ENCODE measurements at places on chromosomes 4 and X.

GRCh38 chrX:77014377-77015372 lies 432.5 kb upstream of the FGF16 start:
- no peak for DNase-seq

DNA sequence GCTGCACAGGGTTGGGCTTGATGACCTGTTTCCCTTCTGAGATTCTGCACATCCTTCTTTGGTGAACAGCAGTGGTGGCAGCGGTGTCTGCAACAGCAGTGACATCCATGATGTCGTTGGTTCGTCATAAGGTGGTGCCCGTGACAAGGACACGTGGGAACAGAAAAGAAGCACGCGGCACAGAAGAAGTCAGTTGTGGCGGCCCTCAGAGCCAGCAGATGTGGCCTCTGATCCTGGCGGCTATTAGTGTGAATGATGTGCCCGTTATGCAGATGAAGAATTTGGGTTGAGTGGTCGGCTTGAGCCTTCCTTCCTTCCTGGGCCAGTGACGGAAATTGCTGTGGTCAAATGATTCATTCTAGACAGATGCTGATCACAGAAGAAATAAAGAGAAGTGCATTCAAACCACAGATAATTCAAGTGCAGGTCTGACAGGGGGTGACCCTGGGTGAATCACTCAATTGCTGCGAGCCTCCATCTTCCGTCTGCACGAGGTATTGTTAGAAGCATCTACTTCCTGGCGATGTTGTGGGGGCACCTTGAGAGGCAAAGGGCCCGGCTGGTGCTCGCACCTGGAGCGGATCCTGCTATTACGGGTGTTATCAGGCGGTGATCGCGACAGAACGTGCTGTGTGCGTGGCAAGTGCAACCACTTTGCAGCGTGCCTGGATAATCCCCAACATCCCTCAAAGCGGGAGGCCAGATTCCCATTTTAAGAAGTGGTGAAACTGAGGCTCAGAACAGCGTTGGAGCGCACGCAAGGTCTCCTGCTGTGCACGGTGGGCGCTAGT lies 215.2 kb upstream of the PSAPL1 start:
- peak; percentile 83 for DNase-seq

DNA sequence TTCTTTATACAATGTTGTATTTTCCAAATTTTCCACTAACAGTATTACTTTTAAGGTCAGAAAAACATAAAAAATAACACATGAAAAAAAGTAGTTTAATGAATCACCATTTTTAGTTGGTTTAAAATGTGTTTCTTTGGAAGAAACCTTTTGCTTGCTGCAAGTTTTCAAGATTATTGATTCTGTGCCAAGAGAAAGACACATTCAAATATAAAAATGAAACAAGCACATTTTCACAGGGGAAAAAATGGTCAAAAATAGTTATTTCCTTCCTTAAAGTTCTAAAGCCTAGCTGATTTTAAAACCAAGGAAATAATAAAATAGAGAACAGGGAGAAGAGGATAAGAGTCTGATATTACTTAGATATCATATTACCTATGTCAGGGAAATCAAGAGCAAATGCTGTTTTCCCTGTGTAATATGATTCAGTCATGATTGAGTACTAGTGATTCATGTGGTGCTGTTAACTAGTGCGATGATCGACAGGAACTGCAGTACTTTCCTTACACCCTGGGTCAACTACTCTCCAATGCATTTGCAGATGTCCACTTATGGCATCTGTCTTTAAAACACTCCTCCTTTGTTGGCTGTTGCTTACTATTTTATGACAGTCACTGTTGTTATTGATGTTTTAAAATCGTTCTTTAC lies 103.8 kb downstream of the CAMK2D start:
- no peak for DNase-seq

- DNase-seq: no peak
Observed at GRCh38 chr4:39892988-39893692, 84.6 kb downstream of the PDS5A start.

DNA sequence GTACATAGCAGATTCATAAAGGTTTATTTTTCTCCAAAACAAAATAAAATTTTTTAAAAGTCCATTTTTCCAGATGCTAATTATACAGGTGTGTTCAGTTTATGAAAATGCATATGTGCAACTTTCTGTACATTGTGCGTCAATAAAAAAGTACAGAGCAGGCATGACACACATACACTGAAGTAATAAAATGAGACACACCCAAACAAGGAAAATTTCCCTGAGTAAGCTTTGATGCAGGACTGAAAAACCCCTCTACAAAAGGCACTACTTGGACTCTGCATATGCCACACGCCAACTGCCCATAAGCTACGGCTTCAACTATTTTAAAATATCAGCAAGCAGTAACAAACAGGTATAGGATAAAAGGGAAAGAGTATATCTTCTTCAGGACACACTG lies 13.8 kb downstream of the ARAP2 start:
- DNase-seq: no peak

GRCh38 chr4:100367451-100367850 lies 150.4 kb downstream of the EMCN start:
- DNase-seq: no peak

GRCh38 chrX:12370497-12370986 lies 232.3 kb downstream of the FRMPD4 start:
- DNase-seq: no peak

- DNase-seq: no peak
Observed at GRCh38 chrX:30504309-30504708, 73.3 kb downstream of the TASL start.

DNA sequence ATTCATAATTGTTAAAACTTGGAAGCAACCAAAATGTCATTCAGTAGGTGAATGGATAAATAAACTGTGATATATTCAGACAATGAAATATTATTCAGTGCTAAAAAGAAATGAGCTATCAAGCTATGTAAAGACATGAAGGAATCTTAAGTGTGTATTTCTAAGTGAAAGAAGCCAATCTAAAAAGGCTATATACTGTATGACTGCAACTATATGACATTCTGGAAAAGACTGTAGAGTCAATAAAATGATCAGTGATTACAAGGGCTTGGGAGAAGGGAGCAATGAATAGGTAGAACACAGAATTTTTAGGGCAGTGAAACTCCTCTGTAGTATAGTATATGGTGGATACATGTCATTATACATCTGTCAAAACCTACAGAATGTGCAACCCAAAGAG lies 139.9 kb downstream of the FRYL start:
- no peak for DNase-seq

DNA sequence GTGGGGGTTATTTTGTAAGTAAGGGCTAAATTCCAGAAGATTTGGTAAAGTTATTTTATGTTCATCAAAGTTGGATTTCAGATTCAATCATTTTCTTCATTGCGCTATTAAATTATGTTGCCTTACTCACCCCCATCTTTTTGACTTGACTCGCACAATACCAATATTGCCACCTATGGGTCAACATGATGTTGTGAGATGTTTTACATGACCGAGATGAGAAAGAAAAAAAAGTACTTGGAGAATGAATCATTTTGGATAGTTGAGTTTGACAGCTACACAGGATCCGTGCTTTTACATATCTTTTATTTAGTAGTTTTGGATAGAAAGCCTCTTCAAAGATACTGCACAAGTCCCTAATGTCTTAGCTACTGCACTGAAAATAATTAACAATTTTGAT lies 224.2 kb upstream of the EMCN start:
- no peak for DNase-seq

DNA sequence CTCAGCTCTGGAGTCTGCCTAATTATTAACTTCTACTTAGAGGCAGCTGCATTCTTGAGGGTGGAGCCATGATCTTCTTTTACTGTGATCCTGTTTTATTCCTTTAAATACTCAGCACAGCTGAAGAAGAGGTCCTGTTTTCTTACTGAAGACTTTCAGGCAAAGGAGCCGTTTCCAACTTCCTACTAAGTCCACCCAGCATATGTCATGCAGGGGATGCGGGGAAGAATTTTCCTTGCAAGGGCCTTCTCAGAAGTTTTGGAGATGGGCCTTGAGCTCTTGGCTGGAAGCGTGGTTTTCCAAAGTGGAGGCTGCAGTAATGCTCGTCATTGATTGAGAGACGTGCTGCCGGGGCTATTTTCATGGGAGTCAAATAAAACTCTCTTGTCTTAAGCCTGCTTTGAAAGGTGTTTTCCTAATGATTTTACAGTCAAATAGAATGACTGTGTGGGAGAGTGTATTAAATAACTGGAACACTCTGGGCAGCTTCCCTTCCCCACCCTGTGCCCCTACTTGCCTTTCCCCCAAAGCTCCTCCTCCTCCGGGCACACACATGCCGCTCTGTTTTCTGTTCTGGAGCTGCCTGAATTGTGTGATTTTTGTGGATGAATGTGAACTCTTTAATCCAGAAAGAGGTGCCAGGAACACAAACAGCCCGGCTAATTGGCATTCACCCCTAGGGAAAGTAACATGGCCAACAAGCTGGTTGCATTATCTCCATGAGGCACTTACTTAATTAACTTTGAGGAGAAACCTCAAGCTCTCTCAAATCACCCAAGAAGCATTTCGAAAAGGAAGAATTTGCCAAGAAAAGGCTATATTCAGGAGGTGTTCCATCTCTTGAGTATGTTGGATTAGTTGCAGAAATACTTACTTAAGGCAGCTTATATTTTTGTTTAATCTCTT lies 28.1 kb downstream of the FGF2 start:
- no peak for DNase-seq

DNA sequence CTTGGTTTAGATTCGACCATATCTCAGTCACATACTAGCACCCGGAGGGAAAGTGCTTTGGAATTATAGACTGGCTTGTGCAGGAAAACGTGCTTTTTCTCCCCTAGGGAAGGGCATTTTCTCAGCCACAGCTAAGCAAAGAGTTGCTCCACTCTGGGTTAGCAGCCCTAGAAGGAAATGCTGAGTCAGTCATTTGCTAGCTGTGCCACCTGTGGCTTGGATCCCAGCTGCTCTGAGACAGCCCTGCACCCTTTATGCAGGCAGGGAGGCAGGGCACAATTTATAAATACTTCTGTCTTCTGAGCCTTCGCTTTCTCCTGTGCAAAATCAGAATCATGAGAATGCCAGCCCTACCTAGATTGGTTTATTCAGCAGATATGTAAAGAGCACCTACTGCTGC lies 1.3 kb upstream of the USP51 start:
- no peak for DNase-seq

DNA sequence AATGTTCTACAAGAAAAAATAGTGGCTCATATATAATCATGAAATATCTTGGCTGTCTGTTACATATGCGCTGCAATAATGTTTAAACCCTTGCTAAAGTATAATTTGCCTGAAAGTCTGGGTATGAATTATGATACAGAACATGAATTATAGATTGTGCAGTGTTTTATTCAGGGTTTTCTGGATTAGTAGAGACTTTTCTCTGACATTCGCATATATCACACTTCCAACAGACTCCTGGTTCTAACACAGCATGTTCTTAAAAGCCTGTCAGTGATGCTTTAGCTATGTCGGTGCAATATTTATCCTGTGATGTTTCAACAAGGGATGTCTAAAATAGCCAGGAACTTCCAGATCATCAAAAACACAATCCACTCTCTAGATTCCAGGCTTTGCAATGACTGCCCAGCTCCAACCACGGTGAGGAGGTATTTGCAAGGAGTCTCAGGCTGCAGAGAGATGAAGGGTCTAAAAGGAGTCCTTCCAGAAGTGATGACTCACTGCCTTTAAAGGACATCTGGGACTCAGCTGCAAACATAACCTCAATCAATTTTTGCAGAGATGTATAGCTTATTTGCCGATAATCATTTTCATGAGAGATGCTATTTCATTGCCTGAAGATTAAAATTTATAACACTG lies 69.4 kb downstream of the RWDD4 start:
- DNase-seq: no peak

DNA sequence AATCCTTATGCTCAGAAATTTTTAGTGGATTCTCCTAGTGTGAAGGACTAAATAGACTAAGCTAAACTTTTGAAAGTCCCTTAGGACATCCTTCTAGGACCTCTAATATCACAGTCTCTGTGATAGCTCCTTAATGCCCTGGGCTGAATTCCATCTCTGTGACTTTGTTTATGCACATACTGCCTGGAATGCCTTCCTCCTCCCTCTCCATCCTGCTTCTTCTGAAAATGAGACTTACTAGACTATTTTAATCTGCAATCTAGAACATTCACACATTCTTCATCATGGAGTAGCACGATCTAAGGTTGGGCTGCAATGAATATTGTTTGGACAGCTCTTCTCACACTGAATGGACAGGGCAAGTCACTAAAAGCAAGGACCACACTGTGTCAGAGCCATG lies 65.0 kb upstream of the MSX1 start:
- no peak for DNase-seq

DNA sequence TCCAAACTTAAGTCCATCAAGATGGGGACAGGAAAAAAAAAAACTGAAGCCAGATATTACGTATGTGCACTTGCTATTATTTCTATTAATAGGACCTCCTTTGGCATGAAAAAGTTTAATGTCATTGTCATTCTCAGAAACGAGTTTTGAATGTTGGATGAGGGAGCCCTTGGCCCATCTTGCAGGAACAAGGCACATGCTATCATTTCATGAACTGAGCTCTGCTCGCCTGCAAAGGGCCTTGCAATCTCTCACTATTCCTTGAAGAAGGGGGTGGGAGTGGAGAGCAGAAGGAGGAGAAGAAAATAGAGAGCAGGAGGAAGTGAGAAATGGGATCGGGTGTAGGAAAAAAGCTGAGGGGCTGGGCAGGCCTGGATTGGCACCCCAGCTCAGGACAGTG lies 34.3 kb upstream of the SPATA4 start:
- no peak for DNase-seq

- DNase-seq: no peak
Observed at GRCh38 chr4:98908703-98909262, 20.1 kb downstream of the EIF4E start.

GRCh38 chr4:145681956-145682355 lies 2.0 kb downstream of the C4orf51 start:
- DNase-seq: no peak

- no peak for DNase-seq
Observed at GRCh38 chr4:15253349-15253748, 174.5 kb upstream of the C1QTNF7 start.

DNA sequence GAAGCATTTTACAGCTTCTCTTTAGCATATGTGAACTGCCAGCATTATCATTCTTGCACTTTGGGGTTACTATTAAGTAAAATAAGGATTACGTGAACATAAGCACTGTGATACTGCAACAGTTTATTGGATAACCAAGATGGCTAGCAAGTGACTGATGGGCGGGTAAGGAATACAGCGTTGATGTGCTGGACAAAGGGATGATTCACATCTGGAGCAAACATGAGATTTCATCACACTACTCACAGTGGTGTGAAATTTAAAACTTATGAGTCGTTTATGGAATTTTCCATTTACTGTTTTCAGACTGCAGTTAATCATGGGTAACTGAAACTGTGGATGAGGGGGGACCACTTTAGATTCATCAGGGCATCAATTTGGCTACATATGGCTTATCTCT lies 16.0 kb downstream of the NBDY start:
- DNase-seq: no peak

DNA sequence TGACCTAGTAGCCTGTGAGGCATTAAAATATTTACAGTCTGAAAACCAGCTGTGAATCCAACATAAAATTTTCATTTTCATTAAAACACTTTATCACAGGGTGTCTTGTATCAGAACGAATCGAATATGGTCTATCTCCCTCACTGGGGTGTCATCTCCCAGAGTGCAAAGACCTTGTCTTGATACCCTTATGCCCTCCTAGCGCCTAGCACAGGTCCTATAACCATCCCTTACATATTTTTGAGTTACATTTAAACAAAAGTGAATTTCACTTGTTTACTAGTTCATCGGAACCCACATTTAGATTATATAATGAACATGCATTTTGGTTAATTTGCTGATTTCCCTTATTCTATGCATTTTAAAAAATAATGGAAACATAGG lies 14.0 kb downstream of the DIPK2B start:
- DNase-seq: no peak

- DNase-seq: no peak
Observed at GRCh38 chr4:53682196-53682595, 90.9 kb upstream of the LNX1 start.
